NCI-H1436 (cell line): ENCODE measurements at places on chromosomes 13 and 19.

DNA sequence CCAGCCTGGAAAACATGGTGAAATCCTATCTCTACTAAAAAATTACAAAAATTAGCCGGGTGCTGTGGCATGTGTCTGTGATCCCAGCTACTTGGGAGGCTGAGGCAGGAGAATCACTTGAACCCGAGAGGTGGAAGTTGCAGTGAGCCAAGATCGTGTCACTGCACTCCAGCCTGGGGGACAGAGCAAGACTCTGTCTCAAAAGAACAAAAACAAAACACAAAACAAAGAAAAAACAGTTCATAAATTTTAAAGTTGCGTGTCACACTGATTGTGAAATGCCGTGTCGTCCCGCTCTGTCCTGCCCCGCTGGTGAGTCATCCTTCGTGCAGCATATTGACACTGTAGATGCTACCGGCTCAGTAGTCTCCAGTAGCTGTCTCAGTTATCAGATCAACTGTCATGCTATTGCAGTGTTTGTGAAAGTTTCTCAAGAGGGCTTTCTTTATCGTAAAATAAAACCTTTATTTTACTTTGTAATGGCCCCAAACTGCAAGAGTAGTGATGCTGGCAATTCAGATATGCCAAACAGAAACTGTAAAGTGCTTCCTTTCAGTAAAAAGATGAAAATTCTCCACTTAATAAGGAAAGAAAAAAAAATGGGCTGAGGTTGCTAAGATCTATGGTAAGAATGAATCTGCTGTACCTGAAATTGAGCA lies 36.4 kb upstream of the IGFL1 start:
- DNase-seq = no peak

DNA sequence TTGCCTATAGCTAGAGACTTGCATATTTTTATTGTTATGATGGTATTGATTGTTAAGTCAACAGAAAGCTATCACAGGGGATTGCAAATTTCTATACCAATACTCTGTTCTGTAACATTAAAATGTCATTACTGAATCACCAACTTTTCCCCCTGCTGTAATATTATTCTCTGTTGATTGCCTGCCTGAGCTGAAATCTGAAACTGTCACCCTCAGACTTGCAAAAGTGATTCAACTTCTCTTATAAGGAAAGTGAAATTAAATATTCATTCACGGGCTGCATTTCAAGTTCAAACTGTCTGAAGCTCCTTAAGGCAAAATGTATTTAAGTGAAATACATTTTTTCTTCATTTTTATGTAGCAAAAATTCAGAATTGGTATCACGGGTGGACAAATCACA lies 723.2 kb downstream of the PCDH9 start:
- DNase-seq = no peak

DNA sequence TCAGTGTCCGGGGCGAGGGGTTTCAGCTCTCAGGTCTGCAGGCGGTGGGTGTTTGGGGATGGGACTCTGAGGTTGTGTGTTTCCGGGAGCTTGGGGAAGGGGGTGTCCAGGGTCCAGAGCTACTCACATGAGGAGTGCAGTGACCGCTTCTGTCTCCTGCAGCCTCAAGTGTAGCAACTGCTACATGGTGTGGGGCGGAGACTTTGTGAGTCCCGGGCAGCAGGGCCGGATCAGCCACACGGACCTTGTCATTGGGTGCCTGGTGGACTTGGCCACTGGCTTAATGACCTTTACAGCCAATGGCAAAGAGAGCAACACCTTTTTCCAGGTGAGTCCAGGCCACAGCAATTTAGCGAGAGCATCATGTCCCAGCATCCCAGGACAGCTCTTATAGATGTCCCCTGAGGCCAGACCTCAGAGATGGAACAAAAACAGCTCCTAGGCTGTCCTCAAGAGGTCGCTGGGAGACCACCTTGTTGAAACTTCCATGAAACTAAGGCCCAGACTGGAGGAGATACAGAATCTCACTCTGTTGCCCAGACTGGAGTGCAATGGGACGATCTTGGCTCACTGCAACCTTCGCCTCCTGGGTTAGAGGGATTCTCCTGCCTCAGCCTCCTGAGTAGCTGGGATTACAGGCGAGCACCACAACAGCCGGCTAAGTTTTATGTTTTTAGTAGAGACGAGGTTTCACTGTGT lies 44.9 kb downstream of the RYR1 start:
- no peak for DNase-seq

GRCh38 chr13:102122147-102122546 lies 279.7 kb downstream of the FGF14 start:
- DNase-seq = no peak

- DNase-seq = no peak
Measured at GRCh38 chr19:45471931-45472562, 4.3 kb downstream of the FOSB start.

DNA sequence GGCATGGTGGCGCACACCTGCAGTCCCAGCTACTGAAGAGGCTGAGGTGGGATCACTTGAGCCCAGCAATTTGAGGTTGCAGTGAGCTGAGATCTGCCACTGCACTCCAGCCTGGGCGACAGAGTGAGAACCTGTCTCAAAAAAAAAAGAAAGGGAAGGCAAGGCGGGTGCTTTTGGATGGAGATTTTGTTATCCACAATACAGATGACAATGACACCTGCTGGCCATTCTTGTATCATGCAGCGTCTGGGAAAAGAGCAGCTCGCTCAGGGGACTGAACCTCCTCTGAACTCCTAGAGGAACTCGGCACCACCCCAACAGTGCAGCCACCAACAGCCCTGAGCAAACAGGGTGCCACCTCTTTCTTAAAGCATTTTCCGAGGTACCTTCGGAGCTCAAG lies 22.8 kb downstream of the HAUS8 start:
- DNase-seq = peak; percentile 17

DNA sequence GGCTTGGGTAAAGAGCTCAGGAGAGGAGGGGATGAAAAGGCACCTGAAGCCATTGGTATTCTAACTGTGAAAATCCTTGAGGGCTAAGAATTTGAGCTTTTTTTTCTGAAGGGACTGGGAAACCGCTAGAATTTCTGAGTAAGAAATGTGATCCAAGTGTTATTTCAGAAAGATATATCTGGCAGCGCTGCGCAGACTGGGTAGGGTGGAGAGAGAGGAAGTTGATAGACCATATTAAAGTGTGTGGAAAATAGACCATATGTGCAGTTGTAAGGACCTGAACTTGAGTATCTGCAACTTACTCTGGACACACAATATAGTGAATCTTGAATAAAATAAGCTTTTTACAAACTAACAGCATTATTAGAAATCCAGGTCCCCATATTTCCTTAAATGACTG lies 427.4 kb downstream of the NDFIP2 start:
- DNase-seq = no peak

DNA sequence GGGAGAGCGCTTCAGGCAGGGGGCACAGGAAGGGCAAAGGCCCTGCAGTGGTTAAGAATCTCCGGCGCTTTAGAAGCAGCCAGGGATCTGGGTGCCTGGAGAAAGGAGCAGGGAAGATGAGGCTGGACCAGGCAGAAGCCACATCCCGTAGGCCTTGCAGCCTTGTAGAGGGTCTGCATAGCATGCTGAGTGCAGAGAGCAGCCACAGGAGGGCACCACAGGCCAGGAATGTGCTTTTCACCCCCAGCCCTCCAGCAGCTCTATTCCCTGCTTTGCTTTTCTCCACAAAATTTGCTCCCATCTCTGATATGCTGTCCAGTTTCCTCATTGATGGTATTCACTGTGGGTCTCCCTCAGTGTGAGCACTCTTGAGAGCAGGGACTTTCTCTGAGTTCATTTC lies 5.7 kb downstream of the WDR62 start:
- no peak for DNase-seq

DNA sequence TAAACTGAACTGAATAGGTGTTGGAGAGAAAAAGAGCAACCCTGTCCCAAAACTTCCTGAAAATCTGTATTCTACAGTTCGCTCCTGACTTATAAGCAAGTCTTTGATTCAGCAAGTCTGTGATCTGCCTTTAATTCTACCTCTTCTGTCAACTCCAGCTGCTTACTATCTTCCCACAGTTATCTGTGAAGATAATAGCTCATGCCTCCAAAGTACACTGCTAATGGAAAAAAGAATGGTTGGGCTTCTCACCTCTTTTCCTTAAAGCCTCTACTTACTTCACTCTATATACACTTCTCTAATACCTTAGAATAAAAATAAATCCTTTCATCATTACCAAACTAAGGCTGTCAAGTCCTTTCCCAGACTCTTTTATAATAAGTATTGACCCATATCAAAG lies 391.5 kb upstream of the MIR17HG start:
- DNase-seq = no peak

DNA sequence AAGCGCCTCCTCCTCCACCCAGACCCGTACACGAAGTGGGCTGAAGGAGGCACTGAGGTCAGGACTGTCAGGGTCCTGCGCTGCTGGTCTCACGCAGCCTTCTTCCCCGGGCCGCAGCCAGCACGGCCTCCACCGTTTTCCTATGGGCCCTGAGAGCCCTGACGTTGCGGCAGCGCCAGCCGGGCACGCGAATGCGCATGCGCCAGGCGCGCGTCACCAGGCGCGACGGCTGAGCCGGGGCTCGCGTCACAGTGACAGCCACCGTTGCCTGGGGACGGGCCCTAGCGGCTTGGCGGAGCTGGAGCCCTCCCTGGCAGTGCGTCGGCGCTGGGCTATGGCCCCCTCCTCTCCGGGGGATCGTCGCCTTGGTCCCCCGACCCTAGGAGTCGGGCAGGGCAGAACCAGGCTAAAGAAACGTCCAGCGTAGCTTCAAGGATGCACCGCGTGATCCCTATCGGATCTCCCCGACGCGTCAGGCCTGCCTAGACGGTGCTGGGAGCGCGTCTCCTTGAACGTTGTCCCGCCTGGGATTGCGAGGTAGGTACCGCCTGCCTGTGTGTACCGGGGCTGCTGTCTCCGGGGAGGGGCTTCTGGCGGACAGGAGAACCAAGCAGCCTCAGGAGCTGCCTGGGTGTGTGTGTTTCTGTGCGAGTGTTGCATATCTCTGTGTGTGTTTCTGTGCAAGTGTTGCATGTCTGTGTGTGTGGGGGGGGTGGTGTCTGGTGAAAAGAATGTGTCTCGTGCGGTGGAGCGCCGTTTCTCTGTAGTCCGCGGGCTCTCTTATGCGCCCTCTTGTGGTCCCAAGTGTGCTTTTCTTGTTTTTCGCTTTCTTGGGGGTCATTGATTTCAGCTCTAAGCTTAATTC lies 43.2 kb downstream of the ZNF571 start:
- no peak for DNase-seq

DNA sequence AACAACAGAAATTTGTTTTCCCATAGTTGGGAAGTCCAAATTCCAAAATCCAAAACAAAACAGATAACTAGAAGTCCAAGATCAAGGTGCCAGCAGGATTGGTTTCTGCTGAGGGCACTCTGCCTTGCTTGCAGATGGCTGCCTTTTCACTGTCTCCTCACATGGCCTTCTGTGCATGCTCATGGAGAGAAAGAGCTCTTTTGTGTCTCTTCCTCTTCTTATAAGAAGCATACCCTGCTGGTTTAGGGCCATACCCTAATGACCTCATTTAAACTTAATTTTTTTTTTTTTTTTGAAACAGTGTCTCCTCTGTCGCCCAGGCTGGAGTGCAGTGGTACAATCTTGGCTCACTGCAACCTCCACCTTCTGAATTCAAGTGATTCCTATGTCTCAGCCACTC lies 1974.1 kb upstream of the PCDH20 start:
- no peak for DNase-seq

DNA sequence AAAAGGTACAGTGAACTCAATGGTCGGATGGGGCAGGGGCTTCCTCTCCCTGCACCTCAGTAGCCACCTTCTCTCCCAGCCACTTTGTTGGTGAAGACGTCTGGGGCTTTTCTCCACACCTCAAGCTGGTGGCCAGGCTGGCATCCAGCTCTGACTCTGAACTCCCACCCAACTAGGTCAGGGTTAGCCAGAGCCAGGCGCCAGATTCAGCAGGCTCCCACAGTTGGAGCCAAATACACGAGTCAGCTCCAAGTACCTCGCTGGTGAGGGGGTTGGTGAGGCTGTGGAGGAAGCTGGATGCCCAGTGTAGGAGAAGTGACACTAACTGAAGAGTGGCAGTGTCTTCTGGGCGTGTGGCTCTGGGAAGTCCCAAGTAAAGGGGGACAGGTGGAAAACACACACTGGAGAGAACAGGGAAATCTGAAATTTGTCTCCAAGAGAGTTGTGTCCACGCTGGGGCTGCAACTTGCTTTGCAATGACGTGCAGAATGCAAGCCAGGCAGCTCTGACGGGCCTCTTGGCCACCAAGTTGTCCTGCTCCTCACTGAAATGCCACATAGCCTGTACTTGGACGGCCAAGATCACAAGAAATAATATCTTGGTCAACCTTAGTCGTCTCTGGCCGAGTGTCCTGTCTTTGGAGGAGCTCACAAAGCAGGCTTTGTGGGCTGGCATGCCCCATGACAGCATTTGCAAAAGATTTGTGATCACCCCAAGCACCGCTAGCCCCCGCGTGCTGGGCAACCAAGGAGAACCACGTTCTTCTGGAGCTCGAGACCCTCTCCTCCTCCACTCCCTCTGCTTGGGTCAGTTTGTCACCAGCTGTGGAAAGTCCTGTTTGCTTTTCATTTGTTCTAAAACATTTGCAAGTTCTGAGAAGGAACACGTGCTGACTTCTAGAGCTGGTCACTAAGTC lies 18.1 kb downstream of the SLC7A1 start:
- no peak for DNase-seq

- DNase-seq = no peak
Measured at GRCh38 chr13:44974056-44974793, 15.0 kb downstream of the NUFIP1 start.

DNA sequence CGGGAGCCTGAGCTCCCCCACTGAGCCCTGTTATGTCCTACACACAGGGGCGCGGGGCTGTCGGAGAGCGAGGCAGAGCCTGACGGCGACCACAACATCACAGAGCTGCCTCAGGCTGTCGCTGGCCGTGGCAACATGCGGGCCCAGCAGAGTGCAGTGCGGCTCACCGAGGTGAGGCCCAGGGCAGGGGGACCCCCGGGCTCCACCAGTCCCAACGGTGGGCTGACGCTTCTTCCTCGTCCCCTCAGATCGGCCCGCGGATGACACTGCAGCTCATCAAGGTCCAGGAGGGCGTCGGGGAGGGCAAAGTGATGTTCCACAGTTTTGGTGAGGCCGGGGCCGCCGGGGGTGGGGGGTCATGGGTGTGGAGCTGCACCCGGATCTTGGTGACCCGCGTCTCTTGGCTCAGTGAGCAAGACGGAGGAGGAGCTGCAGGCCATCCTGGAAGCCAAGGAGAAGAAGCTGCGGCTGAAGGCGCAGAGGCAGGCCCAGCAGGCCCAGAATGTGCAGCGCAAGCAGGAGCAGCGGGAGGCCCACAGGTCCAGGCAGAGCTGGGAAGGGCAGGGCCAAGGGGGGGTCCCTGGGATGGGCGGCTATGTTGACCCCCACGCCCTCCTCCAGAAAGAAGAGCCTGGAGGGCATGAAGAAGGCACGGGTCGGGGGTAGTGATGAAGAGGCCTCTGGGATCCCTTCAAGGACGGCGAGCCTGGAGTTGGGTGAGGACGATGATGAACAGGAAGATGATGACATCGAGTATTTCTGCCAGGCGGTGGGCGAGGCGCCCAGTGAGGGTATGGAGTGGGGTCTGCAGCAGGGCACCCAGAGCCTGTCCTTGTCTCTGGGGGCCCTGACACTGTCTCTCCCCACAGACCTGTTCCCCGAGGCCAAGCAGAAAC lies 1.2 kb upstream of the P2RY11 start:
- DNase-seq = no peak

DNA sequence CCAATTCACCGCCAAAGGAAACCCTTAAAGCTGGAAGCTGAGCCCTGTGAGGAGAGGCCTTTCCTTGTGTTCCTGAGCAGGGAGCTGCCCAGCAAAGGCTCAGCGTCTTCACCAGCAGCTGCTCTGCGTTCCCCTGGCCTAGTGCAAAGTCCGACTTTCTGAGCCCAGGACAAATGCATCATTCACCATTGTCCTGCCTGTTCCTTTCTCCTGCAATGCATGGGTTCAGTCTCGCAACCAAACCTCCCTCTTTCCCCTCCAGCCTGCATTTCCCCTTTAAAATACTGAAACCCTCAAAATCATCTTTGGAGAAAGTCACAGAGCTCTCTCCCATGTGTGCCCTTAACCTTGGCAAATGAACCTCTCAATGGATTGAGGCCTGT lies 12.9 kb upstream of the TMEM255B start:
- DNase-seq = no peak
